H1 (cell line): ENCODE measurements at places on chromosomes 13 and 19. TPM values are rescaled to one million over a fixed set of nuclear protein-coding genes. Genes with fewer than 3 reads are reported as not detected.

DNA sequence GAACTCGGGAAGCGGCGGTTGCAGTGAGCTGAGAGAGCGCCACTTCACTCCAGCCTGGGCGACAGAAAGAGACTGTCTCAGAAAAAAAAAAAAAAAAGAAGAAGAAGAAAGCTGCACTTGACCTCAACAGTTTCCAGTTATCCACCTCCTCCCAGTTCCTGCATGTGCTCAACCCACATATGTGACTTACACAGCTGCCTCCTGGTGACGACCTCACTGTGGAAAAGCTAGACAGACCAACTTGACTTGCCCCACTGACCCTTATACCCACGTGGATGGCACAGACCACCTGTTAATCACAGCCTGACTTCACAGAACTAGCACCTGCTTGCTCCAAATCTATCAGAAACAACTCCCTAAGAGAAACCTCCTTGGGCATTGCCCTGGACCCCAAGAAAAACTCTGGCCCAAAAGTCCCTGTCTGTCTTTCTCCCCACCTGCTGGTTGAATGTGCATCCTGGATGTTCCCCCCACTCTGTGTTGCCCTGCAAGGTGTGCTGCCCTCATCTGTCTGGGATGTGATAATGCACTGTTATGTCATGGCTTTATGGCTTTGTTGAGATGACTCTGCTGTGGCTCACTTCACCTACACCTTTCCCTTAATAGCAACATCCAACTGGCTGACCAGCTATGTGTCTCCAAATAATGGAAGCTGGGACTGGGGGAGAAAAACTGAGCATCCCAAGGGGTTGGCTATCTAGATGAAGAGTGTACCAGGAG lies 2.8 kb downstream of the ZNF20 start:
- peaks cover 2% of the 10 kb centered on the region; the same call in 1 of the 2 replicates for H3K4me1 ChIP-seq
- H3K36me3 ChIP-seq: peaks cover 15% of the 10 kb centered on the region
- H3K27me3 ChIP-seq: no peaks in the 10 kb centered on the region
- no peak overlapping the region for H3K27ac ChIP-seq
- no peak overlapping the region for H3K4me3 ChIP-seq

DNA sequence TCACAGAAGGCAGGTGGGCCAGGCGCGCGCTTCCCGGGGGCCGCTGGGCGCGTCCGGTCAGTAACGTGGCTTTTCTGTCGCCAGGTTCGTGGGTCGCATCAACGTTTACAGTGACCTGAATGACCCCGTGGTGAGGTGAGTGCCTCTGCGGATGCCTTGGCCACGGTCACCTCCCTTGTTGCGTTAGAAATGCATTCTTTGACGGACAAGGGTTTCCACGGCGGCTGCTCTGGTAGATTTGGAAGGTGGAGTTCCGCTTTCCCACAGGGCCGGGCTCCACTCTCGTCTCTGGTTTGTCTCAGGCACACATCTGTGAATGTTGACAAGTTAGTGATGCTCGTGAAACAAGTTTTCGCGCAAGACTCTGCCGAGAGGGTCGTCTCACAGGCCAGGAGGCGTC lies 130.0 kb downstream of the ATP11A start:
- H3K4me1 ChIP-seq: no peaks in the 10 kb centered on the region
- DNase-seq: no peak
- H3K27me3 ChIP-seq: no peaks in the 10 kb centered on the region
- H3K36me3 ChIP-seq: peaks cover 23% of the 10 kb centered on the region

DNA sequence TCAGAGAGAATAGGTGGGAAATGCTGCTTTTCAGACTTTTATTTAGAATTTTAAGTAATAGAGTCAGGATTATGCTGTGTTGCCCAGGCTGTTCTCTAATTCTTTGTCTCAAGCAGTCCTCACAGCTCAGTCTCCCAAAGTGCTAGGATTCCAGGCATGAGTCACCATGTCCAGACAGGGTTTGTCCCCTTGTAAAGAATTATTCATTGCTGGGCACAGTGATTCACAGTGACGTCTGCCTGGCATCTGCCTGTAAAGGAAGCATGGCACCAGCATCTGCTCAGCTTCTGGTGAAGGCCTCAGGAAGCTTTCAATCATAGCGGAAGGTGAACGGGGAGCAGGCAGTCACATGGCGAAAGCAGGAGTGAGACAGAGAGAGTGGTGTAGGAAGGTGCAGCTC lies 17.7 kb downstream of the ZNF763 start:
- H3K27ac ChIP-seq: no peak overlapping the region
- no peaks in the 10 kb centered on the region; the same call in 1 of the 2 replicates for H3K4me1 ChIP-seq
- H3K36me3 ChIP-seq: no peaks in the 10 kb centered on the region
- H3K27me3 ChIP-seq: no peaks in the 10 kb centered on the region
- DNase-seq: no peak
- no peak overlapping the region for H3K4me3 ChIP-seq

DNA sequence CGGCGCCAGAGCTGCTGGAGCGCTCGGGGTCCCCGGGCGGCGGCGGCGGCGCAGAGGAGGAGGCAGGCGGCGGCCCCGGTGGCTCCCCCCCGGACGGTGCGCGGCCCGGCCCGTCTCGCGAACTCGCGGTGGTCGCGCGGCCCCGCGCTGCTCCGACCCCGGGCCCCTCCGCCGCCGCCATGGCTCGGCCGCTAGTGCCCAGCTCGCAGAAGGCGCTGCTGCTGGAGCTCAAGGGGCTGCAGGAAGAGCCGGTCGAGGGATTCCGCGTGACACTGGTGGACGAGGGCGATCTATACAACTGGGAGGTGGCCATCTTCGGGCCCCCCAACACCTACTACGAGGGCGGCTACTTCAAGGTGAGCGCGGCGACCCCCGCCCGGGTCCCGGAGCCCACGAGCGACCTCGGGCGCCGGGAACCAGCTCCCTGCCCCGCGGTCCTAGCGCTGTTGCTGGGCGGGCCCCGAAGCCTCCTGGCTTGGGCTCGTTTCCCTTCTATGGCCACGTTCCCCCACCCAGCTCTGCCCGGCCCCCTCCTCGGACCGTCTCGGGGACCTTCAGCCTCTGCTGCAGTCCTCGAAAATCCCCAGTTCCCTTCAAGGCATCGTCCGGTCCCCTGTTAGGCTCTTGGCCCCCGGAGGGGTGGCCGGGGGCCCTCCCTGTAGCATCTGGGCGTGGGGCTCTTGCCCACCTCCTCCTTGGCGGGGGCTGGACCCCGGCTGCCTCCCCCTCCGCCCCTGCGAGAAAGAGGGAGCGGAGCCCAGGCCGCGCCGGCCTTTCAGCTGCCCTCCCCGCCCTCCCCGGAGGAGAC lies at the start of gene CDC34:
CDC34 (plus strand) TSS at position 8 of the 808 bp plus-strand sequence; CDS start at position 180, 172 bp downstream.
- peaks cover 13% of the 10 kb centered on the region; the same call in 1 of the 2 replicates for H3K36me3 ChIP-seq
- DNase-seq: no peak

The SKA3 gene
- total RNA-seq: 60.1 and 63.7 TPM in 2 replicates

- no peaks in the 10 kb centered on the region for H3K27me3 ChIP-seq
- DNase-seq: no peak
- no peaks in the 10 kb centered on the region for H3K36me3 ChIP-seq
- no peak overlapping the region for H3K27ac ChIP-seq
- peaks cover 3% of the 10 kb centered on the region for H3K4me1 ChIP-seq
These were observed 1230.3 kb downstream of the DIAPH3 start for GRCh38 chr13:58933475-58933874.

The CGB1 gene
- not detected in 2 replicates for total RNA-seq

DNA sequence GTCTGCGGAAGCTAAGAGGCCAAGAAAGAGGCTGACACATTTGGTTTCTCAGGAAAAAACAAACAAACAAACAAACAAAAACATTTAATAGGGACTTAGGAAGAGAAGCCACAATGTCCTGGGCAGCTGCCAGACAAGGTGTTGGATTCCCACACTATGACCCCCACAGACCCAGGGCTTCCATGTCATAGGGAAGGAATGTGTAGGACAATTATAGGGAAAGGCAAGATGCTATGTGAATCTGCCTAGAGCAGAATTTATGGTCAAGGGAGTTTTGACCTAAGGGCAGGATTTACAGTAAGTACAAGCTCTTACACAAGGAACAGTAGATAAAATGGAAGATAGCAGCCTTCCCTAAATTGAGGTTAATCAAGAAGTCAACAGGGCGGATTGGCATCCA lies 9.1 kb upstream of the CDADC1 start:
- H3K27ac ChIP-seq: no peak overlapping the region
- no peaks in the 10 kb centered on the region for H3K36me3 ChIP-seq
- no peaks in the 10 kb centered on the region for H3K27me3 ChIP-seq
- no peaks in the 10 kb centered on the region for H3K4me1 ChIP-seq

The SYNGR4 gene
- total RNA-seq: 1.1 TPM in 1 of 2 replicates, not detected in the other

The ZNF587B gene
- 53.7 and 60.1 TPM in 2 replicates for total RNA-seq

The TTYH1 gene
- 24.3 and 26.7 TPM in 2 replicates for total RNA-seq

DNA sequence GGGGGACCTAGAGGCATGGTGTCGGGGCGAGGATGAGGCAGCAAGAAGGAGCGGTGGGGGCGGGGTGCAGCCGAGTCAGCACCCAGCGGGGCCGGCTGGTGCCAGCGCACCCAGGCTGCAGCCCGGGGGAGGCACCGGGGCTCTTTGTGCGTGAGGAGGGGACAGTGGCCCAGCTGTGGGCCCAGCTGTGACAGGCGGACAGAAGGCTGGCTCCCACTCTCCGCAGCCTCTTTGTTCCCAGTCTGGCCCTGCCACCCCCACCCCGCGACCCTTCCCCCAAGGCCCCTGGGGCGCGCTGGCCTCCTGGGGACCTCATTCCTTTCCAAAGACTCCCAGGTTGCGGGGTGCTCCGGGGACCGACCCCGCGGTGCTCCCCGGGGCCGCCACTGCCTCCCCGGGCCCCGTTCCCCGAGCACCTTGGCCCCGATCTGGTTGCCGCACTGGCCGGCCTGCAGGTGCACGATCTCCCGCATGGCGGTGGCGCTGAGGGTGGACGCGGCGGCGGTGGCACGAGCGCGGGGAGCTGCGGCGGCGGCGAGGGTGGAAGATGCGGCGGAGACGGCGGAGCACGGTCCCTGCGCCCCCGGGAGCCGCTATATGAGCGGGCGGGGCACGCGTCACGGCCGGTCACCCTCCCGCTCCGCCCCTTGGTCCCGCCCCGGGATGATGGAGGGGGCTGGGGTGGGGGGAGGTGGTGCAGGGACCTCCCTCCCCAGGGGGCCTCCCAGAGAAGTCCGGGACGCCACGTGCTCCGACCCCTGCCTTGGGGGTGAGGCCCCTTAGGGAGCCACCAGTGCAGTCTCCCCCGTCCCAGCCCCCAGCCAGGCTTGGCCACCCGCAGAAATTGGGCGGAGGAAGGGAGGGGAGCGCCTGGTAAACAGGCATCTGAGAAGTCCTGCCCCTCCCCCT lies at the start of gene TUBB4A:
TUBB4A (minus strand) TSS at position 570 of the 909 bp plus-strand sequence; CDS start at position 473, 97 bp downstream.
- H3K36me3 ChIP-seq: no peaks in the 10 kb centered on the region
- H3K27me3 ChIP-seq: no peaks in the 10 kb centered on the region
- DNase-seq: peak; percentile 75
- no peak within 1 kb of the TSS for H3K27ac ChIP-seq
- H3K4me1 ChIP-seq: no peaks in the 10 kb centered on the region

The OSCAR gene
- total RNA-seq: 0.90 and 1.1 TPM in 2 replicates

The CLIP3 gene
- 21.7 and 33.7 TPM in 2 replicates for total RNA-seq

GRCh38 chr13:91546900-91547299 lies 148.5 kb downstream of the GPC5 start:
- H3K4me3 ChIP-seq: no peak overlapping the region
- DNase-seq: no peak
- H3K27me3 ChIP-seq: no peaks in the 10 kb centered on the region
- H3K27ac ChIP-seq: no peak overlapping the region

The MYO16 gene
- 0.10 and 0.22 TPM in 2 replicates for total RNA-seq

DNA sequence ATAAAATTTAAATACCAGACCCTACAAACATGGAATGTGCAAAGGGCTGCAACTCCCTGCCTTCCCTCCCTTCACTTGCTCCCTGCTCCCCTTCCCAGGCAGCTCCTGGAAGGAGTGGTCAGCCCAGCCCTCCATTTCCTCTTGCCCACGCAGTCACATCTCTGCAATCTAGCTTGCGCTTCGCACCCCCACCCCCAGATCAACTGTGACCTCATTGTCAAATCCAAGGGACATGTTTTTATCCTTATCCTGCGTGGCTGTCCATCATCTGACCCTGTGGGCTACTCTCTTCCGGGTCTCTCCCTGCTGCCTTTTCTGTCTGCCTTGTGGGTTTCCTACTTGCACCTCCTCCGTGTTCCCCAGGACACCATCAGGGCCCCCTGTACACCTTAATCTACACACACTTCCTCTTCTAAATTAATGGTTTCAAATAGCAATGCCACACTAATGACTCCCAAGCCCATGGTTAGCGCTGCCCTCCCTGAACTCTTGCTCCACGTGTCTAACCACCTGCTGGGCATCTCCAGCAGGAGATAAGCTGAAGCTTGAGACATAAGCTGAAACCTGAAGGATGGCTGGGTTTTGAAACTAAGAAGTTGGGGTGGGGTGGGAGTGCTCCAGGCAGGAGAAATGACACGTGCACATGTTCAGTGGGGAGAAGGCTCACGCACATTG lies 118.3 kb downstream of the USP12 start:
- H3K4me1 ChIP-seq: peaks cover 2% of the 10 kb centered on the region
- no peak for DNase-seq
- no peaks in the 10 kb centered on the region for H3K36me3 ChIP-seq
- no peaks in the 10 kb centered on the region; the same call in 1 of the 2 replicates for H3K27me3 ChIP-seq

DNA sequence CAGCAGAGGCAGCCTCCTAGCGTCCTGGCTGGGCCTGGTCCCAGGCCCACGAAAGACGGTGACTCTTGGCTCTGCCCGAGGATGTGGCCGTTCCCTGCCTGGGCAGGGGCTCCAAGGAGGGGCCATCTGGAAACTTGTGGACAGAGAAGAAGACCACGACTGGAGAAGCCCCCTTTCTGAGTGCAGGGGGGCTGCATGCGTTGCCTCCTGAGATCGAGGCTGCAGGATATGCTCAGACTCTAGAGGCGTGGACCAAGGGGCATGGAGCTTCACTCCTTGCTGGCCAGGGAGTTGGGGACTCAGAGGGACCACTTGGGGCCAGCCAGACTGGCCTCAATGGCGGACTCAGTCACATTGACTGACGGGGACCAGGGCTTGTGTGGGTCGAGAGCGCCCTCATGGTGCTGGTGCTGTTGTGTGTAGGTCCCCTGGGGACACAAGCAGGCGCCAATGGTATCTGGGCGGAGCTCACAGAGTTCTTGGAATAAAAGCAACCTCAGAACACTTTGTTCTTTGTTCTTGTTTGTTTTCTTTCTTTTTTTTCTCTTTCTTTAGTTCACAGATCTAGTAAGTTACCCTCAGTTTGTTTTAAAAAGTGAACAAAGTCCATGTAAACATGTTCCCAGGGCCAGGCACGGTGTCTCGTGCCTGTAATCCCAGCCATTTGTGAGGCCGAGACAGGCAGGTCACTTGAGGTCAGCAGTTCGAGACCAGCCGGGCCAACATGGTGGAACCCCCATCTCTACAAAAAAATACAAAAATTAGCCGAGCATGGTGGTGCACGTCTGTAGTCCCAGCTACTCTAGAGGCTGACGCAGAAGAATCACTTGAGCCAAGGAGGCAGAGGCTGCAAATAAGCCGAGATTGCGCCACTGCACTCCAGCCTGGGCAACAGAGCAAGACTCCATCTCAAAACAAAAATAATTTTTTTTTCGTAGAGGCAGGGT lies 10.2 kb downstream of the ANGPTL4 start:
- H3K27me3 ChIP-seq: no peaks in the 10 kb centered on the region
- no peaks in the 10 kb centered on the region for H3K36me3 ChIP-seq
- no peak overlapping the region for H3K27ac ChIP-seq
- H3K4me3 ChIP-seq: no peak overlapping the region
- no peak for DNase-seq
- H3K4me1 ChIP-seq: no peaks in the 10 kb centered on the region

DNA sequence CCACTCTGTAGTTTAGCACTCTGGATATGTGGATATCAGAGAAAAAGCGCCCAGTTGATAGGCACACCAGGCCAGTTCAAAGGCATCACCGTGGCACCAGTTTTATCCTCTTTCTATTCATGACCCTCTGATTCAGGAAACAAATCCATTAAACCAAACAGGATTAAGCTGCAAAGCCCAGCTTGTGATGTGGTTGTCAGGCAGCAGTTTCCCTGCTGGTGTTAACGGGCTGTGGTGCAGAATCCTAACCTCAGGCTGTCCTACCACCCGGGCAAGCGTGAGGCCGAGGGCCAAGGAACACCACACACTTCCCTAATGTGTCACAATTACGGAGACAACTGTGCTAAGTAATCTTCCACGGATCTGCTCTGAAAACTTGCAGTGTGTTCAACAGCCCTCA lies 209.1 kb downstream of the OLFM4 start:
- H3K36me3 ChIP-seq: no peaks in the 10 kb centered on the region
- H3K27ac ChIP-seq: no peak overlapping the region
- no peak overlapping the region for H3K4me3 ChIP-seq
- no peaks in the 10 kb centered on the region for H3K27me3 ChIP-seq
- peaks cover 8% of the 10 kb centered on the region for H3K4me1 ChIP-seq
